ENCODE measurements at places on chromosomes 16 and 17.

- DNase-seq, result no peak
Measured at GRCh38 chr17:47423406-47424295, 99.9 kb downstream of the EFCAB13 start.

GRCh38 chr17:44989552-44990138 is 21.5 kb upstream of the C1QL1 start:
- no peak for DNase-seq

DNA sequence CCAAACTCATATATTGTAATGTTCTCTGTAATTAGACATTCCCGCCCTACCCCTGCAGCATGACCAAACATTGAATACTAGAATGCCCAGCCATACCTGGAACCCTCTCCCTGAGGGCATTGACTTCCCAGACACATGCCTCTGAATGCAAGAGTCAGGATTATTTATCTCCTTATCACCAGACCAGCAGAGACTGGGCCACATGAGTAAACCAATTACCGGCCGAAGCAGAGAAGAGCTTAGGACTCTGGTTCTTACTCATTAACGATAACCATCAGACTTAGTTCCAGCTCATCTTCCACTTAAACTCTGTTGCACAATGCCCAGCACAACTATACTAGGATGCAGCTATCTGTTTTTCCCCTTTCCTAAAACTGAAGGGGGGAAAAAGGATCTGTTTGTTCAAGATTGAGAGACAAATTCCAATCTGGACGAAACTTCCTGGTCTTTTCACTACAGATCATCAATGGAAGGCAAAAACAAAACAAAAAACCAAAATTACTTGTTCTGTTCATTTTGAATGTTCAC is 88.2 kb upstream of the CORO6 start:
- no peak for DNase-seq

DNA sequence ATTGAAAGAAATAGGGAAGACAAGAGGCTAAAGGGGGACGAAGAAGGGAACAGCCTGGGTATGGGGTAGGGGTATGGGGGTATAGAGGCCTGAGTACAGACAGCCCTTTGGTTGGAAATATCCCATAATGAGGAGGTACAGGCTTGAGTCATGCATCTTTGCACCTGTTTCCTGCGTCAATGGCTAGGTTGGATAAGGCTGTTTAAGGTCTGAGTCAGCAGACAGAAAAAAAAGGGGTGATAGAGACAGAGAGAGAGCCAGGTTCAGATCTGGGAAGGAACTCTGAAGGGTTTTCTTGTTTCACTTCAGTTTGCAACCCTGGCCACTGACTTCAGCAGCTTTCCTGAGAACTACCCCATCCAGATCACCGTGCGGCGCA is 8.5 kb downstream of the FNDC8 start:
- DNase-seq, result no peak

DNA sequence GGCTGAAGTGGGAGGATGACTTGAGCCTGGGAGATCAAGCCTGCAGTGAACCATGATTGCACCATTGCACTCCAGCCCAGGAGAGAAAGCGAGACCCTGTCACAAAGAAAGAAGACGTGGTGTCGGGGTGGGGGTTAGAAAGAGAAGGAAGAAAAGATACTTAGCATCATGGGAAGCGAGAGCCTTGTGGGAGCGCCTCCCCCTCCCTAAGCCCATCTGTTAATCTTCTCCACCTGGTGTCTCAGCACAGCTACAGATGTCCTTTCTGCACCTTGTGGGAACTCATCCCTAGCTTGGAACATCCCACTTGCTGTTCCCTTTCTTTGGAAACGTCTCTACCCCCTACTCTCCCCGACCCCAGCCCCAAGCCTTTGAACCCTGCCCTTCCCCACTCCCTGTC is 6.0 kb downstream of the ZNF688 start:
- DNase-seq, result no peak

DNA sequence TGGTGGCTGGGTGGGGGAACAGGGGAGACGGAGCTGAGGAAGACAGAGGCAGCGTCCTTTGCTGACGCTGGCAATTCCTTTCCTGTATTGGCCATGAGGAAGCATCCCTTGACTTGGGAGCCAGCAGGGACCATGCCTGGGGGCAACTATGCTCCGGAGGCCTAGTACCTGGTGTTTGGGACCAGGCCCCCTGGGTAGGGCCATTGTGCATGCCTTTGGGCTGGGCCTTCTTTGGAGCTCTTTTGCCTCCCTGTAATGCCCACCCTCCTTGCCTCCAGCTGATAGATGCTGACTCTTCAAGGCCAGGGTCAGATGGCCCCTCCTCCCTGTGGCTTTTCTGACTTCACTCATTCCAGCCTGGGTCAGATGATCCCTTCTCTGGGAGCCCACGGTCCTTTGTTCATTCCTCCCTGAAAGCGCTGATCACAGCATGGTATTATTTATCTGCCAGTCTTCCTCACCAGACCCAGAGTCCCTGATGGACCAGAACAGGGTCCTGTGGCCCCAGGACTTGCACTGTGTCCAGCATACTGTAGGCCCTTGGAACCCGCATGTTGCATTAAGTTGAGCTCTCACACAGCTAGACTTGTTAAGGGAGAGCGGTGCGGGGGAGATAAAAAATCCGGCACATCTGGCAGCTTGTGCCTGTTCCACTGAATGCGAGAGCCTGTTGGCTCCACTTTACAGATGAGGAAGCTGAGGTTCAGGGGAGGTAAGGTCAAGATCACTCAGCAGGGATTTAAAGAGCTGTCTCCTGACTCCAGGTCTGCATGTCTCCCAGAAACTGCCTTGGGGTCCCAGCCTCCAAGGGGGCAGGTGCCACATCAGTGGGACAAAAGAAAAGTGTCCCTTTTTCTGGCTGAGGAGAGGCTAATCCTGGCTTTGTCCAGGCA is 2.9 kb downstream of the STARD3 start:
- DNase-seq, result no peak

DNA sequence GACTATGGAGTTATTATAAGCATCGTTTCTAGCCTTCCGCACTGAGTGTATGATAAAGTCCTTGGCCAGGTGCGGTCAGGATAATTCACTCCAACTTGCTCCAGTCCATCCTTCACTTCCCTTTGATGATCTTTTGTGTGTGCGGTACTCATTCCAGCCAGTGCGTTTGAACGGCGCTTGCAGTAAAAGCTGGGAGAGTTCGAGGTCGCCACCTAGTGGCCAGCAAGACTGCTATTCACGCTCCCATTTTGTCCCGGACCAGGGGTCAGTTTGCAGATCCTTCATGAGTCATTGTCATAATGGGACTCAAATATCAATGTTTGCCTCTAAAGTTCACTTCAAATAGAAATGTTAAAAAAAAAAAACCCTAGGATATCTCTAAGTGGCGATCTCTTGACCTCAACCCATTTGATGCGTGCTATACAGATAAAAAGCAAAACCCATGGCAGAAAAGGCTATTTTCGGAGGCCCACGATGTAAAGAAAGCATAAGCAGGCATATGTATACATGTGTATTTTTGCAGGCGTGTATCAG is 417.1 kb downstream of the TMEM114 start:
- no peak for DNase-seq

DNA sequence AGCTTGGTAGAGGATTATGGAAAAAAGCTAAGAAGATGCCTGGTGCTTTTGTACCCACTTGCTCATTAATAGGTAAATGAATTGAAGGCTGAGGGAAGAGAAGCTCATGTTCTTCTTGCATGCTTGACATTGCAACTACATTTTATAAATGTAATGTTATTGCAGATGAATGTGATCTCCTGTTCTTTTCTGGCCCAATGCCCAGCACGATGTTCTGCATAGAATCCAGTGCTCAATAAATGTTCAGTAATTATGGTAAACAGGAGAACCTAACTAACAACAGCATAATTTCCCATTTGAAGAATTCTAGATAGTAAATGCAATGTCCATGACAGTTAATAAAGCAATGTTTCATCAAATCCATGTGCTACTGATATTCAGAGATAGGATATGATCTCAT is 638.2 kb upstream of the SOX9 start:
- DNase-seq, result no peak

DNA sequence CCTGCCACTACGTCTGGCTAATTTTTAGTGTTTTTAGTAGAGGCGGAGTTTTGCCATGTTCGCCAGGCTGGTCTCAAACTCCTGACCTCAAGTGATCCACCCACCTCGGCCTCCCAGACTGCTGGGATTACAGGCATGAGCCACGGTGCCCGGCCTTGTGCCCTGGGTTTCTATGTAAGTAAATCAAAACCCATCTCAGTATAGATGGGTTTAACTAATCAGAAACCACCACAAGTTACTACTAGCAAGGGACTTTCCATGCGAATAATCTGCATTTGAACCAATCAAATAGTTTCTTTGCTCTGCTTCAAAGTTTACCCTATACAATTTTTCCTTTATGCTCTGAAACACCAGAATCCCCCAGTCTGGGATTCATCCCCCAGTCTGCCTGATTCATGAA is 16.5 kb upstream of the EIF1 start:
- DNase-seq, result no peak

GRCh38 chr16:24525970-24526559 is 13.3 kb upstream of the RBBP6 start:
- DNase-seq, result no peak

DNA sequence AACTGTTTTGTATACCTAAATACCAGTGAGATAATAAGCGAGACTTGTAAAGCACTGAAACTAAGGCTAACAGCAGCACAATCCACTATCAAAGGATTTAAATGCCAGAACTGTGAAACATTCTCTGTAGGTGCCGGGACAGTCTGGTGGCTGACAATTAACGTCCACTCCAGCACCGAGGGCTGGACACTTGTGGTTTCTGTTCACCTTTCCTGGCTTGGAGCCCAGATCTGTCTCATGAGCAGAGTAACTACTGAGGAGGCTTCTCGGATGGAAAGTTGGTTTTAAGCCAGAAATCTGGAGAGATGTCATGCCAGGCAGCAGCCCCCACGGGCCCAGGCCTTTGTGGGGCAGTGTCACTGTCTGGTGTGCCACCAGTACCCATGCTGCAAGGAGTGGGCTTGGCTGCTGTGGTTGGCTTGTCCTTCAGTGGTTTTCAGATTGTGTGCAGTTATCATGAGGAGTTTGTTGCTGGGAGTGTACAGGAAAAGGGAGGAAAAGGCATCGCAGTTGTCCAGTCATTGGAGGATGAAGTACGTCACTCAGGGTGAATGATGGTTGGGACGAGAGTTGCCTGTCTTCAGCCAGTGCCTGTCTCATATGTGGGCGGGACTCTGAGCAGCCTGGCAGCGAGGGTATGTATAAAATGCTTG is 35.5 kb downstream of the UBN1 start:
- no peak for DNase-seq

DNA sequence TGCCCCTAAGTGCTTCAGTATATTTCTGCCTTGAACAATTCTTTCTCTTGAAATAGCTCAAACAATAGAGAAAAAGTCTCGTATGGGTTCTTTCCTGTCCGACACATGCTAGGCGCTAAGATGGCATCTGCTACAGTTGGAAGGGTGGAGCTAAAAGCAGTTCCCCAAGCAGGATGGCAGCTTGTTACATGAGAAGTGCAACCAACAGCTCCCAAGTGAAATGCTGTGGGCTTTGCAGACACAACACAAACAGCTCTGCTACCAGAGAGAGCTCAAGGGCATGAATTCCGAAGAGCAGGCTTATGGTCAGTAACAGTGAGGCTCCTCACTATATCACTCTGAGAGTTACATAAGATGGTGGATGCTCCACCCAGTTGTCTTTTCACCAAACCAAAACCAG is 83.8 kb downstream of the VPS53 start:
- no peak for DNase-seq

- no peak for DNase-seq
Measured at GRCh38 chr17:71145486-71145885, 975.3 kb upstream of the SOX9 start.

GRCh38 chr16:616733-617586 is 13.8 kb upstream of the WFIKKN1 start:
- no peak for DNase-seq
